ENCODE measurements at places on chromosomes 5 and 9.
A peak's percentile ranks its signal among the peaks of the same experiment; 100 is the strongest.

- DNase-seq, result no peak
Measured at GRCh38 chr5:55440188-55440646, 94.5 kb downstream of the PLPP1 start.

GRCh38 chr5:89377767-89378455 is 494.9 kb upstream of the MEF2C start:
- DNase-seq, result peak; percentile 15

GRCh38 chr9:13017260-13017659 is 242.4 kb downstream of the LURAP1L start:
- DNase-seq, result no peak

GRCh38 chr9:8188723-8189407 is 389.3 kb upstream of the DMAC1 start:
- DNase-seq, result no peak

DNA sequence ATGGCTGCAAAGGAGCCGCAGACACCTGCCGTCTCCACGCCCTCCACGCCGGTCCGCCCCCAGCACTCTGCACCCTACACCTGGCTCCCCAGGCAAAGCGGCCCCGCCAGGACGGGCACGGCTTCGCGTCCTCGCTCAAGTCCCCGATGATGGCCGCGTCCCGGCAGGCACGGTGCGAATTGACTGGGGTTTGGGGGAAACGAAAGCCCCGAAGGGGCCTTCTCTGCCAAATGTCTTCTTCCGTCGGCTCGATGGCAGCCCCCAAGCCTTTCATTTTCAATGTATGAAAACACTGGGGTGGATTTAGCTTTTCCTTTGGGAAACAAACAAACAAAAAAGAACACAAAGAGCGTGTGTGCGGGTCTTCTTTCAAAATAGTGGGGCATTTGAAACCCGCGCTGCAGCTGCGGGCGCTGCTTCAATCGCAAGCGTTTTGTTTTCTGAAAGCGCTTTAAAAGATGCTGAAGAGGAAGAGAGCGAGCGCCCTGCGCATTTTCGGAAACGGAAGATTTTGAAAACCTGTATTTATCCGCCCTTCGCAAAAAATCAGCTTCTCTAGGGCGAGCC is 160.0 kb downstream of the RMI1 start:
- DNase-seq, result no peak

DNA sequence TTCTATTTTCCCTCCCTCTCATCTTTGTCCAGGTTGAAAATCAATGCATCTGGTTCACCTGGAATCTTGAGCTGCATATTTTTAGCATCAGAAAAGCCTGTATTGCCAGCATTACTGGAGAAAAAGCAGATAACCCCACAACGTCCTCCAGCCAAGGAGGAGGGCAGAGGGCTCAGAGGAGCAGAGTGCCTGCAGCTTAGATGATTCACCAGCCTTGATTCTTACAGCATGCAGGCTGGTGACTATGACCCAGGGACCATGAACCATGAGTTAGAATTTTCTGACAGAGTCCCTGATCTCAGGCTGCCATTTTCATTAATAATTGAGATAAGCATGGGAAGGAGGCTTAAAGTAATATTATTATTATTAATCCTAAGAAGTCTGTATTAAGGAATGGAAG is 278.2 kb downstream of the BRINP1 start:
- DNase-seq, result no peak

DNA sequence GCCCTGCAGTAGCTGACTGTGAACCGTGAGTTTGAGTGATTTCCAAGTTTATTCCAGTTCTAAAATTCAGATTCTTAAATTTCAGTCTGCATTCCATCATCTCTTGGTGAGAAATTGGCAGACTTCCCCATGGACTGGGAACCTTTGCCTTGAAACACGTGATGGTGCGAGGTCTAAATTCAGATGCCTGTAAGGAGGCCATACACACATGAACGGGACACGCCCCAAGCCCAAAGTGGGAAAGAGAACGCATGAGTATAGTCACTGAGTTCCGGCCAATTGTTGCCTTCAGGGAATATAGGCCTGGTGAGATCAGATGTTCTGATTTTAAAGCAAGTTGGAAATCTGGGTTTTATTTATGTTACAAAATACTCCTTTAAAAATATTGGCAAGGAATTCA is 1084.4 kb upstream of the WWC1 start:
- DNase-seq, result no peak

DNA sequence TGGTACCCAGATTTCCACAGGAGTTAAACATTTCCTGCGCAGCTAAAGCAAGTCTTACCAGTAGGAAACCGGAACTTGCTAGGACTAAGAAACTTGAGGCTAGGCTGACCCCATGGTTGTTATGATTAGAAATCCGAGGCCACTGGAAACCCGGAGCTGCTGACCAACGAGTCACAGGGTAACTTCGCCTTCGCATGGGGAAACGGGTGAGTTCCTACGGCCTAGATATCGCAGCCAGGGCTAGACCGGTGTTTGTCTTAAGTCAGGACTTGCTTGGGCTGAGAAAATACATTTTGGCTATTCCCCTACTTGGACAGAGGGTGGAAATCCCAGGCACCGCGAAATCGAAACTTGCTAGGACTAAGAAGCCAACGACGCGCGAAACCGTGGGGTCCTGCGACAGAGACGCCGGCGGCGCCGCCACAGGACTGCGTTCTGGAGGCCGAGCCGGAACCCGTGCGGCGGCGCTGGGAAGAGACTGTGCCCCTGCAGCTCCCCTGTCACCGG is 1.6 kb upstream of the ANXA2R start:
- peak; percentile 82 for DNase-seq

- DNase-seq, result no peak
Measured at GRCh38 chr5:119373449-119373858, 17.6 kb downstream of the TNFAIP8 start.

GRCh38 chr5:98816582-98817222 is 43.2 kb downstream of the RGMB start:
- no peak for DNase-seq

DNA sequence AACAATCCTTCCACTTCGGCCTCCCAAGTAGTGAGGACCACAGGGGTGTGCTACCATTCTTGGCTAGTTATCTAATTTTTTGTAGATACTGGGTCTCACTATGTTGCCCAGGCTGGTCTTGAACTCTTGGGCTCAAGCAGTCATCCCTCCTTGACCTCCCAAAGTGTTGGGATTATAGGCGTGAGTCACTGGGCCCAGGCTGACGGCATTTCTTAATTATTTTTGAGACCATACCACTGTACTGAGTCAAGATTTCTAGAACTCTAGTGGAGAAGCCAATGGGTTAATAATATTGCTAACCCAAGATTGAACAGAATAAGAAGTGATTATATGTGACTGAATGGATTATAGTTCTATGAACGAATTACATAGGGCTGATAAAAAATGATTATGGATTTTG is 66.7 kb downstream of the TARS1 start:
- DNase-seq, result no peak

DNA sequence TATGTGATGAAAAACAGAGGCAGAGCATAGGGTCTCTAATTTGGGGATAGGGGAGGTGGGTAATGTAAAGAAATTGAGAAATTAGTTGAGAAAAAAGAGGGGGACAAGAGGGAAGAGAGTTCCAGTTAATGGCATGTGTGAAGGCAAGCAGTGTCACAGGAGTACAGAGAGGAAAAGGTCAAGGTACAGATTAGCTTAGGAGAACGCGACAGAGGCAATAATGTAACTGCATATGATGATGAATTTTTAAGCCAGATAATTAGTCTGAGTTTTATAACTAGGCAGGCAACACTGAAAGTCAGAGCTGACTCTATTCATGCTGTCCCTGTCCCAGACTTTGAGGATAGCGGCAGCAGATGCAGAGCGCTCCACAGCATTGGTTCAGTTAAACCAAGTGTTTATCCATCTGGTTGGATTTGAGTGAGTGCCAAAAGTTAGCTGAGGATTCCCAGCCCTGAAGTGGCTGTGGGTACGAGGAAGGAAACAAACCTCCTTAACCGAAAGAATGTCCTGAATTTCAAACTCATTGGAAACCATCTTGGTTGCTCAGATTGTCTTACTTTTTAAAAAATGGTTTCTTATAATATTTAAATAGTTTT is 315.2 kb downstream of the ARHGAP26 start:
- peak; percentile 26 for DNase-seq

GRCh38 chr5:174189654-174190541 is 144.4 kb downstream of the NSG2 start:
- DNase-seq, result no peak

DNA sequence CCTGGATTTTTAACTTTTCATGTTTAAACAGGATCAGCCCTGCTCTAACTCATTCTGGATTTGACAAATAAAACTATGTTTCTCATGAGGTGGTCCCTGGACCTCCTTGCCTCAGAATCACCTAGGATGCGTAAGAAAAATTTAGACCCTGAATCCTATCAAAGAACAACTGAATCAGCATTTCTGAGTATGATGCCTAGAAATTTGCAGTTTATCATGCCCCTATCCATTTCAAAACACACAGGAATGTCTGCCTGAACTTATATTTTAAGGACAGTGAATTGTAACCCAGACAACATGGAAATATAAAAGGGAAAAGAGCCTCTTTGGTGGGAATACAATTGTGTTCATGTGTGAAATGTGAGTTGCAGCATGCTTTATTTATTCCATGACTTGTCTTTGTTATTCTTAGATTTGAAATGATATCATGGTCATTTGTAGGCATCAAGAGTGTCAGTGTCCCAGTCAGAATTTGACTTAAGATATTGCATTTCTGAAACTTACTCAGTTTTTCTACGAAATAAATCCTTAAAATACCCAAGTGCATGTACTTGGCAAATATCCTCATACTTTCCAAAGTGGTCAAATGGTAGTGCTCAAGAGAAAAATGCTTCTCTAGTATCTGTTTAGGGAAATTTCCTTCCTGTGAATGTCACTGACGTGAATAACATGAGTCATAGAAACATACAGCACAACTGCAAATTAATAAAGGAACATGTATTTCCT is 144.3 kb downstream of the GIN1 start:
- DNase-seq, result no peak

DNA sequence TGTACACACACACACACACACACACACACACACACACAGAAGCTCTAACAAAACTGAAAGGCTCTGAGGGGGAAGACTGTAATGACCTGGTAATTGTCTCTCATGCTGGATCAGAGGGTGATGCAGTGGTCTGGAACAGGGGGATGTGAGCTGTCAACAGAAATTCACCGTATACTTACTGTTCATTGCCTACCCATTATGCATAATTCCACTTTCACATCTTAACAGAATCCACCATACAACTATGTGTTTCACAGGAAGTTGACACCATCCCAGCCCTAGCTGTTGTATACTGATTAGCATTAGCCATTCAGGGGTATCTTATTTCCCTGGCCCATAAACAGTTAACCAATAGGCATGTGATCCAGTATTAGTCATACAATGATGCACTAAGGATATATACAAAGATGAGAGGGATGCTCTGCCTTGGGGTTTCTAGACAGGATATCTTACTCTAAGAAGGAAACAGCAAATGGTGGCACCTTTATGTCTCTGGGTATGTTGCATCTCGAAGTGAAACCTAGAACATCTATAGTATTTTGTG is 396.5 kb upstream of the BRINP1 start:
- no peak for DNase-seq

DNA sequence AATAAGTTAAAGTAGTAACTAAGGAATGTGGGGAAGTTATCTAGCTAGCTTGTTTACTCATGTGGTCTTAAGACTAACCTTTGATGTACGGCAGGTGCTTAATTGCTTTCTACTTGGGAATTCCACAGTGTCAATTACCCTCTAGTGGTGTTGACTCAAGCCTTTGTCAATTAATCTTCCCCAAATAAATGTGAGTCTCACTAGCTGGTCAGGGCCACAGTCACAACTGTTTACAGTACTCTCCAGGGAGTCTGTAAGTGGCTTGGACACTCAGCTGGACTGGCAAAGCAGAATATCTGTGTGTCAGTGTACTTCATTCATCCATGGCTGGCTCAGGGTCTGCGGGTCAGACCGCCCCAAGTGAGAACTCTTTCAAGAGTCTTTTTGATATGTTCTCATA is 30.8 kb downstream of the SMIM3 start:
- DNase-seq, result no peak

DNA sequence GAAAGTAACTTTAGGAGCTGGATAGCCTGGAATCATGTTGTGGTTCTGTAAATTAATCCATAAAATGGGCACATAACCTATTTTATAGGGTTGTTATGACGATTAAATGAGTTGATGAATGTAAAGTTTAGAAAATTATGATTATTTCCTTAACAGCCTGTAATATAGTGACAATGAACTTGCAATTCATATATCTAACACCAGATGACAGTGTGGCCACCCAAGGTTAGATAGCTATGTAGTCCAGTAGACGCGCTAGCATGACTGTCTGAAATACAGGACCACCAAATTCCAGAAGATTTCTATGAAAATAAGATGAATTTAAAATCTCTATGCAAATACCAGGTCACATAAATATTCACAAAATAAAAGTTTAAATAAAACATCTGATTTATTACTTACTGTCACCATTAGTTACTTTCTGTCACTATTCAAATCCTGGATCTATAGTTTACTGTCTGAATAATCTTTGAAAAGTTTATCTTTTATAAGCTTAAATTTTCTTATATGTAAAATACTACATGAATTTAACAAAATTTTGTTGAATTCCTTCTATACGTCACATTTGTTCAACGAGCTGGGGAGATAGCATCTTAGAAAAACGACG is 26.1 kb upstream of the MACIR start:
- DNase-seq, result no peak

DNA sequence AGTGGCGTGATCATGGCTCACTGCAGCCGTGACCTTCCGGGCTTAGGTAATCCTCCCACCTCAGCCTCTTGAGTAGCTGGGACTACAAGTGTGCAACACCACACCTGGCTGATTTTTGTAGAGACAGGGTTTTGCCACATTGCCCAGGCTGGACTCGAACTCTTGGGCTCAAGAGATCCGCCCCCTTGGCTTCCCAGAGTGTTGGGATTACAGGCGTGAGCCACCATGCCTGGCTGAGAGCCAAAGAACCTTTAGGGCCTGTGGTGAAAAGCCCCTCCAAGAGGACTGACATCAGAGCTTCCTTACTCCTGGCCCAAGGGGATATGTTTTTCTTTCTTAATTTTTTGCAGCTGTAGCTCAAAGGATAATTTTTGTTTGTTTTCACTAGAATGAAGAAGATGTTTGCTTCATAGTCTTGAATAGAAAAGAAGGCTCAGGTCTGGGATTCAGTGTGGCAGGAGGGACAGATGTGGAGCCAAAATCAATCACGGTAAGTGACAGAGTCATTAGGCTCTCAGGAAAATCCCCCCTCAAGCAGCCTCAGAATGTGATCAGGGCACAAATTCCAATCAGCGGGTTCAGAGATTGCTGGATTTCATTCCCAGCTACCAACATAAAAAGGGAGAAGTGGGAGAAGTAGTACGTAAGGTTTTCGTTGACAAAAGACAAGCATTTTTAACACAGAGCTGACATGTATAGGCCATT is 77.1 kb downstream of the GOLPH3 start:
- peak; percentile 37 for DNase-seq

- no peak for DNase-seq
Measured at GRCh38 chr5:51556833-51557232, 173.6 kb downstream of the ISL1 start.

GRCh38 chr5:77452351-77452750 is 39.8 kb downstream of the WDR41 start:
- no peak for DNase-seq

All from brain pericyte (primary cell).